Dorsolateral prefrontal cortex (tissue), 122 donors: ENCODE measurements at places on chromosomes 7 and 10.
A peak's percentile ranks its signal among the peaks of the same experiment; 100 is the strongest.

DNA sequence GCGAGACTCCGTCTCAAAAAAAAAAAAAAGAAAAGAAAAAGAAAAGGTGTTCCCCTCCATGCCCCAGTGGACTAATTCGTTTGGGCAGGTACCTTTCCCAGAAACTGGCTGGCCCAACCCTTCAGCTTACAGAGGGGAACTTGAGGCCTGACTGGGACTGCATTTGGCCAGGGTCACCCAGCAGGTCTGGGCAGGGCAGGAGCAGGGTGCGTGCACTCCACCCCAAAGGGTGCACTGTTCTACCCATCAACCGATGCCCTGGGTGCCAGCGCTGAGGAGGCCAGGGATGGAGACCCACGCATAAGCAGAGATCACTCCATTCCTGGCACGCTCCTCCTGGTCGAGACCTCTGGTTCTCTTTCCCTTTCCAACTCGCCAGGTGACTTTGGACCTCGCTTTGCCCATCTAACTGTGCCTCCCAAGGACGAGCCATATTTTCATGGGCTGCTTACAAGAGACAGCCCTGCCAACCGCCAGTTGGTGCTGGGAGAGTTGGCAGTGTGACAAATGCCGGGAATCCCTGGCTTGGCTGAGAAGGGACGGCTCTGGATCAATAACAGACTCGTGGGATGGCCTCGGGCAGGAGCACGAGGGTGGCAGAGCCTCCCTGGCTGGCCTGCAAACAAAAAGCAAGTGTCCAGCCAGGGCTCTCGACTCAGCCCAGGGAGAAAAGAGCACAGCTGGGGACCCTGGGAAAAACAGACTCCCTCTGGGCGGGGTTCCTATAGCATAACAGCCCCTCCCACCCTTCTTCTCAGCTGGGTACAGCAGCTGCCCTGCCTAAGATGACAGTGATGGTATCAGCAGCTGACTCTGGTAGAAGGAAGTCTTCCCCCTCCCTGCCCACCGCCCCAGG, 7.9 kb downstream of the HSPB1 start:
- peak; percentile 63 for DNase-seq

- no peak for DNase-seq
These were observed 1068.9 kb downstream of the TYW1 start for GRCh38 chr7:68065581-68065980.

DNA sequence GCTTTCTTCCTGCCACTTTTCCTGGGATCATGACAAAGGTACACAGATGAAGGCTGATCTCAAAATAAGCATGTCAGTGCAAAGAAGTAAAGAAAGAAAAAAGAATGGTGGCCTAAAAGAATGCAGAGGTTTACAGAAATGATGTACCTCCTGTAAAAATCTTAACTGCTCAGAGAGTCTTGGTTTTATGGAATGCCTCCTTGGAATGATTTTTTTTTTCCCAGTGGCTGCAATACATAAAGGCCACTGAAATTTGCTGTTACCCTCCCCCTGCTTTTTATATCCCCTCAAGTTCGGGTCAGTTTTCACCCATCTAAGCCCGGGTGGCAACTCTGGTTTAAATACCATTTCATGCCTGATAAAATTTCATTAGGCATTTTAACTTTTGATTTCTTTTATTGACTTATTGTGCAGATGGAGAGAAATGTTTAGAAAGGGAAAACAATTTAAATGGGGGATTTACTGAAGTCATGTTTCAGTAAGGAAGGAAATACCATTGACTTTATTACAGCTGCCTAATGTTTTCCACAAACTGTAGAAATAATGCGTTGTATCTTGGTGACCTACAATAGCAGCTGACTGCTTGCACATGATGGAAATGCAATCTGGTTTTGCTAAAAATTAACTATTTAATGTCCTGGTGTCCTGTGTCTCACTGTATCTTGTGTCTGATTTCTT, 102.5 kb downstream of the SAMD9 start:
- no peak for DNase-seq

DNA sequence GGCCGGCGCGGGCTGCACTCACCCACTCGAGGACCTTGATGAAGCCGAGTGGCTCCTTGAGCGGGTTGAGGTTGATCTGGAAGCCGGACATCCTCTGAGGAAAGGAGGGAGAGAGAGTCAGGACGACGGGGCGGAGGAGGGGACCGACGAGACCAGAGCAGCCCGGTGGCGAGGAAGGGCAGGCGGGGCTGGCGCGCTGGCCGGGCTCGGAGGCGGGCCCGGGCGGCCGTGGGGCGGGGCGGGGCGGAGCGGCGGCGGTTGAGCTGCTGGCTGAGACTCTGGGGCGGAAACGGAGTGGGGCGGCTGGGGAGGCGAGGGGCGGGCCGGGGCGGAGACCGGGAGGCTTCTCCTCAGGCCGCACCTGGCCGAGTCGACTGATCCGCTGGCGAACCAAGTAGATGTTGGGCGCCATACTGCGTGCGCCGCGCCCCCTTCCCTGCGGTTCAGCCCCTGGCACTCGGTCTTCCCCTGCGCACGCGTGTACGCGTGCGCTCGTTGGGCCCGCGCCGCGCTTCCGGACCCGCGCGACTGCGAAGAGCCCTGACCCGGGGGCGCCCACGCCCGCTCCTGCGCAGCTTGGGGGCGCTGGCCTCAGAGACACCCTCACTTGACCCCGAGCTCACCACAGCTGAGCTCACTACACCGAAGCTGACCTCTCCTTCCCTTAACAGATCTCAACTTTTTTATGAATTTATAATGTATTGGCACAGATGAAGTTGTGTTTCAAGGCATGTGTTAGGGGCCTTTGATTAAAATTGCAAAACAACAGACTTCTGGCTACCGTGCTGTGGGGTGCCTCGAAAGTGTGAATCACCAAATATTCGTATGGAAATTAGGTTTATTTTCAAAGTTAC, at the start of gene SYPL1:
Gene SYPL1, minus strand, starts transcription at position 195 of the 854 bp plus-strand sequence. Its CDS starts 104 bp downstream, at position 91.
- DNase-seq, result peak; percentile 76

DNA sequence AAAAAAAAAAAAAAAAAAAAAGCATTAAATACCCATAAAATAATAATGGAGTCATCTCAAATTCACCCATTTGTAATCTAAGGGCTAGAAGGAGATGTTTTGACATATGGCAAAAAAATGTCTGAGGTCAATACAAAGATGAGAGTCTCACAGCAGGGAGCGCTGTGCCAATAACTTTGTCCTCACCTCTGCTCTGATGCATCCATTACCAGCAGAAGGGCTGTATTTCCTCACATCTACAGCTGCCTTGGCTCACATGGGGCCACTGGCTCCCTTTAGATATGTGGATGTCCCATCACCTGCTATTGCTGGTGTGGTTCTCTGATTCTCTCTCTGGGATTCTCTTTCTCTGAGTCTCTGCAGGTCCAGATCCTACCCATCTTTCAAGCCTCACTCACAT, 90.3 kb upstream of the FAM133B start:
- DNase-seq, result no peak

GRCh38 chr10:74949034-74949832, 122.8 kb downstream of the KAT6B start:
- DNase-seq, result no peak

DNA sequence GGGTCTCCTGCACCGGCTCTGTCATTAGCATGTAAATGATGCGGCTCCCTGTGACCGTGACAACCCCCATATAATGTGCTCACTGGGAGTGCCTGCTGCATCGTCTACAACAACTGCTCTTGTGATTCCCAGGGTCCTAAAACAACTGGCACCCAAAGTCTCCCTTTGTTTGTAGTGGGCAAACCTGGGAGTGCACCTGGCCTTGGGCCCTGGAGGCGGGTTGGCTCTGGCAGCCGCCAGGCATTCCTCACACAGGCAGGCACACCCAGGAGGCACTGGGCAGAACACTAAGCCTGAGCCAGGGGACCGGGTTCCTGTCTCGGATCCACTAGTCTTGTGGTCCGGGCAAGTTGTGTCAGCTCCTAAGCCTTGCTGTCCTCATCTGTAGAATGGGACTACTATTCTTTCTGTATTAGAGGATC, 115.5 kb upstream of the GPR26 start:
- no peak for DNase-seq

DNA sequence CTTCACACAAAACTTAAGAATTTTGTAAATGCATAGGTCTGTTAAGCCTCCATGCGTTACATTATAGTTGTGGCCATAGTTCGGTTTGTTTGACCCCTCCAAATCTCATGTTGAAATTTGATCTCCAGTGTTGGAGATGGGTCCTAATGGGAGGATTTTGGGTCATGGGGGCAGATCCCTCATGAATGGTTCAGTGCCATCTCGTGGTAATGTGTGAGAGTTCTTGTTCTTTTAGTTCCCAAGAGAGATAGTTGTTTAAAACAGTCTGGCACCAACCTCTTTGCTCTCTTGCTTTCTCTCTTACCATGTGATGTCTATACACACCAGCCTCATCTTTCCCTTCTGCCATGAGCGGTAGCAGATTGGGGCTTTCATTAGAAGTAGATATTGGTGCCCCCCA, 264.3 kb downstream of the TCF7L2 start:
- DNase-seq, result no peak

DNA sequence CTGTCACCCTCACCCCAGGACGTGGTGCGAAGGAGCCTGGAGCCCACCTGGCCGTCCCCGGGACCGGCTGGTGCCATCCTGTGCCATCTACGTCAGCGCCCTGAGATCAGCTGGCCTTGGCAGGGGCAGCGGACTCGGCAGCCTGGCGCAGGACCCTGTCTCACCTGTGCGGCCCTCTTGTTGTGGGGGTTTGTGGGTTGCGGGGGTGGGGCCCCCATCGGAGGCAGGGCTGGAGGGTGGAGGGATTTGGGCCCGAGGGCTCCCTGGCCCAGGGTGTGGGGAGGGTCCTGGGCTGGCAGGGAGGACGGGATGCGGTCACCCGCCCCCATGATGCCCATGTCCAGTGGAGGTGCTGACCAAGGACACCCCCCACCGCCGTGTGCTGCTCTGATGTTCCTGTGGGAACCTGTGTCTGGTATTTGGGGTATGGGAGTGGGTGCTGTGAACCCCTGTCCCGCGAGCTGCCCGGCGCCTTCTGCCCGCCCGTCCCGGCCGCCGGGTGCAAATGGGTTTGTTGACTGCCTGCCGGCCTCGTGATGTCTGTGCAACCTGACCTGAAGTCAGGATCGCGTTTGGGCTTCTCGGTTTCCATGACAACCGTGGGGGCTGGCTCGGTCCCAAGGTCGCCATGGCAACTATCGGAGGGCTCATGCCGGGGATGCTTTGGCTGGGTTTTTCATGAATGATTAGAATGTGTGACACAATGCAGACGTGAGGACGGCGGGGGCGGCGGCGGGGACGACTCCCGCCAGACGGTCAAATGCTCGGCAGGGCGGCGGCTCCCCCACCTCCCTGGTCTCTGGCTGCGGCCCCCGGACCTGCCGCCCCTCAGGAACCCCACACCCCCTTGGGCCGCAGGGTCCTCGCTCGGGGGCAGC, 7.3 kb downstream of the MAFK start:
- peak; percentile 87 for DNase-seq

GRCh38 chr10:70512149-70512639, 33.6 kb downstream of the PALD1 start:
- DNase-seq, result no peak

DNA sequence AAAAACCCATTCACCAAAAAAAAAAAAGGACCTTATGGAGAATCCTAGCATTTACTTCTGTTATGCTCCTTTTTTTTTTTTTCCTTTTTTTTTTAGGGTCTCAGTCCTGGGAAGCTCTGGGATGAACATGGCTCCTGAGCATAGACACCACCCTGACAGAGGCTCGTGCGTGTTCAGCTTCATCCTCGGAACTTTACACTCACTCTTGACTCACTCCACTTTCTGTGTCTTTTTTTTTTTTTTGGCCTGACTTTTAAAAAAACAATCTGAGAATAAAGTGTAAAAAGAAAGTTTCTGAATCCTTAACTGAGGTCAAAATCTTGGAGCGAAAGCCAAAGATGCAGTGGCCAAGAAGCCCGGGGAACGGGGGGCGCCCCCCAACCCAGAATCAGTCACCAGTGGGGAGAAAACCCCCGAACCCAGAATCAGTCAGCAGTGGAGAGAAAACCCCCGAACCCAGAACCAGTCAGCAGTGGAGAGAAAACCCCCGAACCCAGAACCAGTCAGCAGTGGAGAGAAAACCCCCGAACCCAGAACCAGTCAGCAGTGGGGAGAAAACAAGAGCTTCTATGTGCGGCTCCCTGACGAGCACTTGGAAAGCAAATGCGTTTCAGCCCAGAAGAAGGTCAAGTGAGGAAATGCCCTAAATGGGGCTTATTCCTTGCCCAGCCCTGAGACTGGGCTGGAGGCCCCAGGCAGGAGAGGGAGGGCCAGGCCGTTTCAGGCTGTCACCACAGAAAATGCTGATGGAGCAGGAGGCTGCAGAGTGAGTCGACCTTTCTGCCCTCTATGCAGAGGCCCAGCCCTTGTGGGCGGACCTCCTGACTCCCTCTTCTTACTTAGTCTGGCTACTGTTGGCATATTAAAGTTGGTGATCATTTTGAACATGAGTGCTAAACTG, 19.0 kb upstream of the PFKP start:
- DNase-seq, result no peak

DNA sequence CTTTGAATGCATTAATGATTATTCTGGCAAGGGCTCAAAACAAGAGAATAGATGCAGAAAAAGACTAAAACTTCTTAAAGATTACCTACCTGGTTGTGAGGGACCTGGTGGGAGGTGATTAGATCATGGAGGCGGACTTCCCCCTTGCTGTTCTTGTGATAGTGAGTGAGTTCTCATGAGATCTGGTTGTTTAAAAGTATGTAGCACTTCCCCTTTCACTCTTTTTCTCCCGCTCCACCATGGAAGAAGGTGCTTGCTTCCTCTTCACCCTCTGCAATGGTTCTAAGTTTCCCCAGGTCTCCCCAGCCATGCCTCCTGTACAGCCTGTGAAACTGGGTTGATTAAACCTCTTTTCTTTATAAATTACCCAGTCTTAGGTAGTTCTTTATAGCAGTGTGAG, 226.6 kb downstream of the ARHGAP12 start:
- no peak for DNase-seq

- no peak for DNase-seq
These were observed 103.8 kb upstream of the AGR3 start for GRCh38 chr7:16985621-16986020.

DNA sequence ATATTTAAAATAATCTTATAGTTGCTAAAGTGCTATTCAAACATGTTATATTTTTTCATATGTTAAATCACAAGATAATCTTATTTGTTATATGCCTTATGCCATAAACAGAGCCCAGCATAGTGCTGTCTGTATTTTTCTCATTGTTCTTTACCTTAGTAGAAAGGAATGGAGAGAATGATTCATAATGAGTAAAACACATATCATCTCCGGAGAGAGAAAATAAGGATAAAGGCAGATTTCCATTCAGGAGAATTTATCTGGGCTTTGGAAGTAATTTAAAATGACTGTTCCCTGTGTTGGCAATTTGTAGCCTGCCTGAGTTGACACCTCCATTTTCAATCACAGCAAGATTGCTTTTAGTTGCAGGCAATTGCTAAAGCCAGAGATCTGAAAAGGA, 30.2 kb downstream of the CHN2 start:
- no peak for DNase-seq

DNA sequence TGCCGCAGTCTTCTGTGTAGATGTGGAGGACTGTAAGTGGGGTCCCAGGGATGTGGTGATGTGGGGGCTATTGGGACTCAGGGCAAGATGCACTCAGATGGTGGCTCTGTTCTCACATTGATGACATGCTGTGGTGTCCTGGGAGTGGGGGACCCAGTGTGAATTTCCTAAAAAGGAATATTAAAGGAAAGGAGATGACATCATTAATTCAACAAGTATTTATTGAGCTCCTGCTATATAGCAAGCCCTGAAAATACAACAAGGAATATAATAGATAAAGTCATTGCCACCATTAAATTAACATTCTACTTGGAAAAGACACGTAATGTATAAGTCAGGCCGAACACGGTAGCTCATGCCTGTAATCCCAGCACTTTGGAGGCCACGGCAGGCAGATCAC, 61.9 kb upstream of the MNX1 start:
- DNase-seq, result no peak

- no peak for DNase-seq
These were observed 86.9 kb upstream of the ZNF438 start for GRCh38 chr10:31118556-31118955.

- peak; percentile 66 for DNase-seq
These were observed 45.5 kb upstream of the ZNF716 start for GRCh38 chr7:57404343-57404966.
